ENCODE measurements at places on chromosomes 5 and 9.

DNA sequence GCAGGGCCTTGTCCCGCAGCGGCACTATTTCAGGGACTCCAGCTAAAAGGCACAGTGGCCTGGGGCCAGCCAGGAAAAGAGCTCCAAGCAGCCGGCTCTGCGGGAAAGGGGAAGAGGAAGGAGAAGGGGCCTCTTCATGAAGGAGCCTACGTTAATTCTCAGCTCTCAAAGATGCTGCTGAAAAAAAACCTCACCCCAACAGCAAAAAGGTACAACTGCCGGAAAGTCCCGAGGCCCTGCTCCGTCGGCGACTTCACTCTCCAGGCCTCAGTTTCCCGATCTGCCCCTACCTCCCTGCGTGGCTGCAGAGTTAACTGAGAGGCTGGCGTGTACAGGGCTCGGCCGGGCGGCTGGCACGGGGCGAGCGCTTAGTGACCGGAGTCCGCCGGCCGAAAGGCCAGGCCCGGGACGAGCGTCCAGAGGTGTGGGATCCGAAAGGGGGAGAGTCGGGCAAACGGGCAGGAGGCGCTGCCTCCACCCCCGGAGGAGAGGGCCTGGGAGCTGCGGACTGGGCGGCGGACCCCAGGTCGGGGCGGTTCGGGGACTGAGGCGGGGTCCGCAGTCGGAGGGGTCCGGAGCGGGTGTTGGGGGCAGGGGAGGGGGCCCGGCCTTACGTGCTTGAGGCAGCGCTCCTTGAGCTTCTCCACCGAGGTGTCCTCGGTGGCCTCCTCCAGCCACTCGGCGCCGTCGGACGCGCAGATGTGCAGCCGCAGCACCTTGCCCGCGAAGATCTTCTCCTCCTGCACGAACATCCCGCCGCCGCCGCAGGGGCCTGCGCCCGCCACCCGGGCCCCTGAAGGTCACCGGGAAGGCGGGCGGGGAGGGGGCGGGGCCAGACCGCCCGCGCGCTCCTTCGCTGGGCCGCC is 529 bp downstream of the UBAC1 start:
- DNase-seq: no peak

- DNase-seq: no peak
These were observed 80.7 kb downstream of the ITGA1 start for GRCh38 chr5:52868417-52868816.

DNA sequence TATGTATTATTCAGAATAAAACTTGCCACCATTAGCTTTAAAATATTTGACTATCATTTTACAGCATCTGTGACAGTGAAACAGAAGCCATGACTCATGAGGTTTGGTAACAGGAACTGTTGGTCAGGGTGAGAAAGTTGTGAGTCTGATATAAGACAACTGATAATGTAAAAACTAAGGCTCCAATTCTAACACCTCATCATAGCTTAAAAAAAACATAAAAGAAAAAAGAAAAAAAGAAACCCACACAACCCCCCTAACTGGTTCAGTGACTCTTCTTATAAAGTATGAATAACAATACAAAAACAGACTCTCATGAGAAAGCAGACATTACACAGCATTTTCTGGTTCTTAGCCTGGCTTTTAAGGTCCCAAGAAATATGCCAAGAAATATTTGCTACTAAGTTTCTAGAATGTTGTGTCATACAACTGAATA is 85.8 kb downstream of the MRPS27 start:
- no peak for DNase-seq

DNA sequence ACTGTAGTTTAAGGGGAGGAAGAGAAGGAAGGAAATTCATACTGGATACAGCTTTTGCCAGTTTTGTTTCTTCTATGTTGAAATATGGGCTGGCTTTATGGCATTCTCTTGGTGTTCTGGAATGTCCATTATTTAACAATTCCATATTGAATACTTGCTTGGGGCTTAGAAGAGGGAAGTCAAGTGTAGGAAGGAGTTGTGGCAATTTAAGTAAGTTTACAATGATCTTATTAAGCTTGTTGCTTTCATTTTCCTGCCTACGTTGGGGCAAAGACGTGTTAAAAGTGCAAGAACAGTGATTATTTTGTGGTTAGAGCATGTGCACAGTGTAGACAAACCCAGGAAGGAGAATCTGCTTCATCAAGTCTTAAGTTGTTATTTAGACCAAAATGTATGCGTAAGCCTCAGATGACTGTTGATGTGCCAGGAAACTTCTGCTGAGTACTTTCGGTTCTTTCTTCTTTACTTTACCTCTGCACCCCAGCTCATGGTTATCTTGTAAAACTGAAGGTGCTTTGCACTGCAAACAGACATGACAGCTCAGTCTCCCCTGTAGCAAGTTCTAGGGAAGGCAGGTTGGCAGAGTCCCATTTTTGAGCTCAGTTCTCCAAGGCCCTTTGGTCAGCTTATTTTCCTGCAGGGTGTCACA is 75.8 kb downstream of the F2RL2 start:
- peak; percentile 16 for DNase-seq

DNA sequence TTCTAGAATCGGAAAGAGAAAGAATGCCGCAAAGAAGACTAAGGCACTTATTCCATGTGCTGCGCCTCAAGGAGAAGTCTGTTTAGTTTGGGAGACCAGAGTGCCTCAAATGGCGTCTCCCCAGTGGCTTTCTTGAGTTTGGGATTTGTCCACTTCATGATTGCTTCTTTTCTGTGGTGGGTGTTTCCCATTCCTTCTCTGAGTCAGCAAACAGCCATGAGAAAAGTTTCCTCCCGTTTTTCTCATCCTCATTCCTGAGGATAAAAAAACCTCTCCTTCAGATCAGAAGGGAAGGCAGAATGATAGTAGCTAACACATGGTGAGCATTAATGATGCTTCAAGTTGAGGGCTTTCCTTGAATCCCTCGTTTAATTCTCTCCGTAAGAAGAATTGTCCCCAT is 275.9 kb upstream of the WWC1 start:
- DNase-seq: no peak

DNA sequence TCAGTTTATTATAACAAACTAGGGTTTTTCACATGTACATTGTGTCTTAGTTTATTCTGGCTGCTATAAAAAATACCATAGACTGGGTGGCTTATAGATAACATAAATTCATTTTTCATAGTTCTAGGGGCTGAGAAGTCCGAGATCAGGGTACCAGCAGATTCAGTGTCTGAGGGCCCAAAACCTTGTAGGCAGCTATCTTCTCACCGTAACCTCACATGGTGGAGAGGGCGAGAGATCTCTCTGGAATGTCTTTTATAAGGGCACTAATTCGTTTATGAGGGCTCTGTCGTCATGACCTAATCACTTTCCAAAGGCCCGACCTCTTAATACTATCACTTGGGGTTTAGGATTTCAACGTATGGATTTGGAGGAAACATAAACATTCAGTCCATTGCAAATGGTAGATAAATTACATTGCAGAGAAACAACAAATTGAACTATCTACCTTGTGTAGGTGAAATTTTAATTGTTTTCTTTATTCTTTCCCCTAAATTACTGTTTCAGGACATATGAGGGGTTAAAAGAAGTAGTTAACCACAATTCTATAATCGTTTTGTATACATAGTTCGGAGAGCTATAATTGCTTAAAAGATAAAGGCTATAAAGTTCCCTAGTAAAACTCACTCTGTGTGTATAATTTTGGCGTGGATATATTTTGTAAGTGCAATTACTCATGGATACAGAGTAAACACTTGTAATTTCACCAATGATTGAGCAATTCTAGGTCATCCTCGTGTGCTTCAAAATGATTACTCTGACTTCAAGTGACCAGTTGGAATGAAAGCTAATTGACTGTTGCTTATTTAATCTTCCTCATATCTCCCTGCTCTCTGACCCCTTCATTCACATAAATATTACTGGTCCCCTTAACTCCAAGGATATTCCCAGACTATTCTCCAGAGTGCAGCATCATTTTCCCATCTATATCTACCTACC is 247.5 kb upstream of the TMEM161B start:
- DNase-seq: no peak

- DNase-seq: no peak
These were observed 497.7 kb upstream of the TYRP1 start for GRCh38 chr9:12195456-12195855.

DNA sequence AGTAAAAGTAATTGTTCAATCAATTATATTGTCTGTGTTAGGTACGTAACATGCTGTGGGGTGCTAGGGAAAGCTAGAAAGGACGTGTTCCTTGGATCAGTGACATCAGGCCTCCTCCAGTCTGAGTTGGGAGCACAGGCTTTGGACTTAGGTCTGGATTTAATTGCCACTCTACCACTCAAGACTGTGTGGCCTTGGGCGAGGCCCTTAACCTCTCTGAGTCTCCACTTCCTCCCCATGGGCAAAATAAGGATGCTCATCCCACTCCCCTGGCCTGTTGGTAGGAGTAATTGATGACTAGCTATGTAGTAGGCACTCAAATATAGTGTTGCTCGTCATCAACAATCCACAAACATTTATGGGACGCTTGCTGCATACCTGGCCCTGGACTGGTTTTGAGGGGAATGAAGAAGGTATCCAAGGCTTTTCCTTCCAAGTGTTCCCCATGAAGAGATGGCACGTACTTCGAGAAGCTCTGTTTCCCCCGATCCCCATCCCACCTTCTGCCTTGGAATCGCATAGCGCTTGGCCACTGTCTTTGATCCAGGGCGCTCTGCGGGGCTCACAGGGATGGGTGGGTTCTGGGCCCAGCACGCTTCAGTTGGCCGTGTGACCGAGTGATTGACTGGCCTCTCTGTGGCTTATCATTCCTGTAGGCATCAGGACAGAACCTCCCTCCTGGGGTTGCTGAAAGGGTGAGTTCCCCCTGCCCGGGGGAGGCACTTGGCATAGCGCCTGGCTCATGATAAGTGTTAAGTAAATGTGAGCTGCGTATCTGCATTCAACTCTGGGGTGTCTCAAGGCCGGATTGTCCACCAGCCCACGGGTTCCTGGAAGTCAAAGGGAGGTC is 8.1 kb downstream of the FGF18 start:
- no peak for DNase-seq

- DNase-seq: no peak
These were observed 42.9 kb downstream of the FAF2 start for GRCh38 chr5:176491101-176491502.

GRCh38 chr5:89493414-89493813 is 610.4 kb upstream of the MEF2C start:
- no peak for DNase-seq

- no peak for DNase-seq
These were observed 169.2 kb downstream of the NR3C1 start for GRCh38 chr5:143234162-143234842.

DNA sequence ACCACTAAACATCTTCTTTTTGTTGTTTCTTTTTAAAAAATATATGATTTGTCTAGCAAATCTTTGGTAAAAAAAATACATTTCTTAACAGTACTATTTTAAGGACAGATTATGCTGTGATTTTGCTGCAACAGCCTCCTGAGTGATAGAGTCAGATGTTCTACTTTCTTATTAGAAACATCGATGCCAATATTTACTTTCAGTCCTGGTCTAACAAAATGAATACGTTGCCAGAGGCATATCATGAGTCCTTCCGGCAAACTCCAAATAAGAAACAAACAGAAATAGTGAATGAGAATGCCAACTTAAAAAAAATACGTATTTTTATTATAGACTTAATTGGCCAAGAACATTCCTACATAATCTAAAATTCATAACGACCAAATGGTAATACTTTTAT is 371.5 kb downstream of the ADGRV1 start:
- no peak for DNase-seq

DNA sequence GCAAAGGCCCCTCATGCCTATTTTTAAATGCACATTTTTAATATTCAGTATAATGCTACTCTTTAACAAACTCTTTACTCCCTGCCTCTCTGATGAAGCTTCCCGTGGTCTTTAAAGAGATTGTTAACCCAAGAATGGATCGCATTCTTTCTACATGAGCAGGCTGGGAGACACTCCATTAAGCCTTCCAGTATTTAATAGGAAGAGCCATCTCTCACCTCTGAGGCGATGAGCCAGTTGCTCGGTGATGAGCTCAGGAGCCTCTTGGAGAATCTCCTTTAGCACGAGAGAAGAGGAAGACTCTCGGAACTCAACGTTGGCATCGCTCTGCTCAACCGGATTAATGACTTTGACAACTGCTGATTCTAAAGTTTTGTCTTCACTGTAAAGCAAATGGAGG is 59.6 kb downstream of the PRUNE2 start:
- no peak for DNase-seq

DNA sequence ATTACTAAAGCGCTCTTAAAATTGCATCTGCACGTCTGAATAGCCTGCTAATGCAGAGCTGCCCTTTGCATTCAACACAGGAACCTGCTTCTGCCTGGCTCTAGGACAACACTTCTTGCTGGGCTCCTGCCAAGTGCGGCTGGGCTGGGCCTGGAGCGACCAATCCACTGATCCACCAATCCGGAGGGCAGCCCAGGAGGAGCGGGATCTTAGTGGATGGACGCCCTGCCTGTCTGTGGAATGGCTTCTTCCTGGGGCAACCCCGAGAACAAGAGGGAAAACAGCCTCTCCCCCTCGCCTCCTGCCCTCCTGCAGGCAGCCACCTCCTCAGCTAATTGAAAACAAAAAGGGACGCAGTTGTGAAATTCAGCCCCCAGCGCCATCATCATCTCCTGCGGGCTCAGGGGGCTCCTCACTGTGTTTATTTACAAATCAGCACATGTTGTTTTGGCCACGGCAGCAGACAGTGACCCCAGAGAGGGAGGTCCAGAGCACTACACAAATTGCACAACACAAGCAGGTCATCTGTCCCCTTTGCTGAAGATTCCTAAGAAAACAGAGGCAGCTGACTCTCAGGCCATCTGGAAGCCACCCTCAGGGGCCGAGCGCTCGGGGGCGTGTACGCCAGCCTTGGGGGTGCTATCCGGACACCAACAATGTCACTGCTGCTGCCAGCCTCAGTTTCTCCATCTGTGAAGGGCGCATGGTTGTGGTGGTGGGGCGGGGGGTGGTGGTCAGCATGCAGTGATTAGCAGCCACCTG is 57.3 kb downstream of the GADD45G start:
- DNase-seq: no peak

DNA sequence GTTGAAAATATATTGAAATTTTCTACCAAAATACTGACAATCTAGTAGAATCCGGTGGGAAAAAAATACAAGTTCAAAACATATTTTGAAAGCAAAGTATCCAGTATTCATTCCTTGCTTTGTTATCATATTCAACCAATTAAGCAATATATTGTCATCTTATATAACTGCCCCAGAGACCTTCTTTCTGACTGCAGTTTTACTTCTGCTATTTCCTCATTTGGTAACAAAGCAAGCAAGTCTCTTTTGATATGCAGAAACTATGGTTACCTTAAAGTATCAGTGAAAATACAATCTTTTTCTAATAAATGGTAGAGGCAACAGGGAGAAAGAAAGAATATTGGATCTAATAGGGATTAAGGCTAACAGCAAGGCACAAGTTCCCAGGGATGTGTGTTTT is 663.7 kb upstream of the MEF2C start:
- DNase-seq: no peak

- DNase-seq: no peak
These were observed 23.4 kb downstream of the ZNF462 start for GRCh38 chr9:106886111-106887046.
